NCI-H2227 treated with DMSO at 0.1 percent for 48 hours (cell line): ENCODE measurements at places on chromosomes 2 and 18.

DNA sequence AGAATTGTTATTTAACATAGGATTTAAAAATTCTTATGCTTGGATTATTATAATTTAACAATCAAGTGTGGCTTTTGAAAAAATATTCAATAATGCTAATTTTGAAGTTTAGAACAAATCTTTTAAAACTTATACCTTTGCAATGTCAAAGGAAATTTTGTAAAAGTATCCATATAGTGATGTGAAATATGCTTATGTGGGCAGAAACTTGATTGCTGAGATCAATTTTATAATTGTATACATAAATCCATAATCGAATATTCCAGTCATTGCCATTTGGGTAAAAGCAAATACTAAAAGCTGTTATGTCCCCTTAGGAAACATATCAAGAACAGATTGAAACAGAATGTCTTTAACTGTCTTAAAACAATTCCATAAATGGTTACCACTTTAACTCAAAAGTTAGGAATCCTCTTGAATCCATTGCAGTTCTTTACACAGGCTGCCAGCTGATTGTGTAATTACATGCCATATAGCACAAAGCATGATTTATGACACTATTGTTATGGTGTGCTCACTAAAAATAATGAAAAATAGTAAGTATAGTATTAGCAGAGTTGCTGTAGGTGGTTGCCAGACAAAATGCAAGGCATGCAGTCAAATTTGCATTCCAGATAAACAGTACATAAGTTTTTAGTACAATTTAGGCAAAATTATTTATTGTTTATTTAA, 24.2 kb downstream of the PLCL1 start:
- peak; percentile 44 for DNase-seq

DNA sequence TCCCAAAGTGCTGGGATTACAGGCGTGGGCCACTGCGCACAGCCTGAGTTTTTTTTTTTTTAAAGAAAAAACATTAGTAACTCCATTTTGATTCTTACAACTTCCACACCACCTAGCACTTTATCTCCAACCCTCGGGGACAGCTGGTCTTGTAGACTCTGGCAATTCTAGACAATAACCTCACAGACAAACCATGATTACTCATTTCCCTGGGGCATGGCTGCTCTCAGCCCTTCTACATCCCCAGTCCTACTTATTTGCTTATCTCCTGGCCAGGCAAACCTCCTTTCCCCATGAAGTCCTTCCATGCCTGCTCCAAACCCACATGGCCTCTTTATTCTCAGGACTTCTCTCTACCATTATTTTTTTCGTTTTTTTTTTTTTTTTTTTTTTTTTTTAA, 91.1 kb downstream of the ACTR3 start:
- DNase-seq: no peak

- DNase-seq: no peak
Measured at GRCh38 chr18:43934322-43934721, 657.0 kb upstream of the SYT4 start.

- DNase-seq: no peak
Measured at GRCh38 chr2:64839844-64840243, 149.4 kb upstream of the SLC1A4 start.

DNA sequence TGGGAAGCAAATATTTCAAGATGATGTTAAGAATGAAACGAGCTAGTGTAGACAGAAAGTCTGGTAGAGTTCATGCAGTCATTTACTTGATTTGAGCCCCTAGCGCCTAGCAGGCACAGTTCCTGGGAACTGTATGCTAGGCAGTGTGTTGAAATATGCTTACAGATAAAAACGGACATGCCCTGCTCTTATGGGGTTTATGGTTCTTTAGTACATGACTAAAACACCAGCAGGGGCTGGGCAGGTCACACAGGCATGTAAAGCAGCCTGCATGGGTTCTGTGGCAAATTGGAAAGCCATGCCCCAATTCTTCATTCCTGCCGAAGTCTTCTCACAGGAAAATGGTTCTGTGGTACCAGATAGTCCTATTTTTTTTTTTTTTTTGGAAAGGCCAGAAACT, 27.3 kb upstream of the MGAT5 start:
- DNase-seq: no peak

DNA sequence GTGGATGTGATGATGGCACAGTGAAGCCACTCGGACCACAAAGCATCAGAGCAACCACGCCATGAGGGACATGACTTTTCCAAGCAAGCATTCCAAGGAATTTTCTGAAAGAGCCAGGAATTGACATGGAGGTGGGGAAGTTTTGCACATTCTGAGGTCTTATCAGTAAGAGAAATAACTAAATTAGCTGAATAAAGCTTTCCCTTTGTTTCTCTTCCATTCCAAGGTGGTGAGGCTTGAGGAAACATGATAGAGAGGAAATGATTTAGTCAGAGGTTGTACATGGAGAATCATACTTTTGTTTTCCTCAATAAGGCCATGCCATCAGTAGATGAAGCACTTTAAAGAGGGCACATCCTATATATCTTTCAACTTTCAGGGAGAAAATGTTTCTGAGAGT, 115.7 kb upstream of the MMADHC start:
- no peak for DNase-seq

GRCh38 chr2:234558642-234559041, 61.8 kb upstream of the ARL4C start:
- no peak for DNase-seq

- no peak for DNase-seq
Measured at GRCh38 chr2:220192994-220193753, 565.7 kb downstream of the SLC4A3 start.

- DNase-seq: no peak
Measured at GRCh38 chr18:5073026-5073944, 123.8 kb downstream of the AKAIN1 start.

GRCh38 chr2:159882130-159882745, 84.2 kb upstream of the CD302 start:
- DNase-seq: peak; percentile 76

- DNase-seq: no peak
Measured at GRCh38 chr2:119371111-119371510, 4.3 kb downstream of the DBI start.

DNA sequence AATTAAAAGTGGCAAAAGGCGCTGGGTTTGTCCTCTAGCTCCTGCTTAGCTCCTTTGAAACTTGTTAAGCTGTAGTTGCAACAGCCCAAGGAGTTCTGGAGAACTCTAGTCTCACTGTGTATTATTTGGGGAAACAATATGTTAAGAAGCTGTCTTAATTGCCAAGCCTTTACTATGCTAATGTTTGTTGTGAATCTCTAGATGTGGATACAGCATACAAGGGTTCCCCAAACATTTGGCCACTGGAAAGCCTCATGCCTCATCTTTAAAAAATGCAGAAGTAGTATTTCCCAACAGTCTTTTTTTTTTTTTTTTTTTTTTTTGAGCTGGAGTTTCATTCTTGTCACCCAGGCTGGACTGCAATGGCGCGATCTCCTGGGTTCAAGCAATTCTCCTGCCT, 236.7 kb downstream of the PRKCE start:
- DNase-seq: no peak

GRCh38 chr2:237696461-237696860, 69.1 kb downstream of the LRRFIP1 start:
- DNase-seq: no peak

GRCh38 chr2:215241791-215242305, 70.0 kb upstream of the ATIC start:
- DNase-seq: no peak

- no peak for DNase-seq
Measured at GRCh38 chr2:8202132-8202531, 479.7 kb upstream of the ID2 start.

DNA sequence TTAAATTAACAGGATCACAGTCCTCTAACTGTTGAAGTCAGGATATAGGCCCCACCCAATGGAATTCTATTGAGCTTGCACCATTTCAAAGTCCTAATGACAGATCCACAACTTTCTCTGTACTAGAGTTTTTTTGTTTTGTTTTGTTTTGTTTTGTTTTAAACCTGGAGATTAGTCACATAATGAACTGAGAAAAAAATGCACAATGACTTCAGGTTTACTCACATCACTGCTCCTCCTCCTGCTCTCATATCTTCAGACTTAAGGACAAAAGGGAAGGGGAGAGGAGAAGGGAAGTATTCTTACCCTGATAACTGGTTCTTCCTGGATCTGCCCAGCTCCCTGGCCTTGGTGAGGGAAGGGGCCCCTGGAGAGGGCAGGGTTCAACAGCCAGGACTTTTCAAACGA, 208.2 kb upstream of the EPHA4 start:
- no peak for DNase-seq

GRCh38 chr2:18926631-18927524, 337.5 kb upstream of the NT5C1B start:
- no peak for DNase-seq

DNA sequence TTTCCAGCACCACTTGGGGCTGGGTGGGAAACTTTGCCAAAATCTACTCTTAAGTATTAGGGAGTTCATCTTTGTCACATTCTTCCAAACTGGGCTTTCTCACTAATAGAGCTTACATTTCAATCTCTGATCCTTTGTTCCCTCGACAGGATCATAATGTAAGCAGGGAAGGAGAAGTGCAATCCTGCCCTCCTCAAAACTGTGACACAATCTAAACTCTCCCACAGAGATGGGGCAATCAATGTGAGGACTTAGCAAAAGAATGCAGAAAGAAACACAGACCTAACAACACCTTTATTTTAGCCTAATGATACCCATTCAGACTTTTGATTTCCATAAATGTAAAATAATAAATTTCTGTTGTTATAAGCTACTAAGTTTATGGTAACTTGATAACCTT, 40.8 kb downstream of the DSEL start:
- no peak for DNase-seq

GRCh38 chr2:106584304-106584954, 97.3 kb downstream of the CD8B2 start:
- no peak for DNase-seq

DNA sequence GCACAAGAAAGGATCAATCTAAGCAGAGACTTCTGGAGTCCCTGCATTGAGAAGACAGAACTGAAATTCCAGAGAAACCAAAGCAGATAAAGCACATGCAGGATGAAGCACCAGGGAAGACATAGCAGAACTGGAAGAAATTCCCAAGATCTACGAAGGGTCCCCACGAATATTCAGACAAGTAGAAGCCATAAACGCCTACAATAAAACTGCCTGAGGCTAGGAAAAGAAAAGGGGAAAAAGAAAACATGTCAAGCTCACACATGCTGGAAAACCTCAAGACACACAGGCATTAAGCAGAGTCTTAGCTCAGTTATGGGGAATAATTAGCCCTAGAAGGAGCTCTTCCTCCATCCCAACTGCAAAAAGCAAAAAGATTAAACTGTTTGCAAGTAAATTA, 171.2 kb downstream of the NBAS start:
- DNase-seq: no peak

DNA sequence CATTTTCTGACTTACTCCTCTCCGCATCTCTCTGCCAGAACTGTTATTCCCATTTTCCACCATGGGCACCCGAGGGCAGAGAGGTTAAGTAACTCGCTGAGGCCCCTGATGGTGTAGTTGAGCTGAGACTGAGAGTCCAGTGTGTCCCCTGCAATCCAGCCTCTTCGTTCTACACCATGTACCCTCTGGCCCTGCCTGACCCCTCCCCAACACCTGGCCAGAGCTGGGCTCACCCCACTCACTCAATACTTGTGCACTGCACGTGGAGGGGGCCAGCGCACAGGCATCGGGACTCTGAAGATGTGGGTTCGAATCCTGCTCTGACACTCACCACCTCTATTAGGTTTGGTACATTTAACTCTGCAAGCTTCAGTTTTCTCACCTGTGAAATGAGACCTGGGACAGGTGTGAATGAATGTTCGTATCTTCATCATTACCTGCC, 24.3 kb upstream of the FOSL2 start:
- no peak for DNase-seq

- DNase-seq: peak; percentile 90
Measured at GRCh38 chr2:202871300-202872141, at the start of gene ICA1L. TSS of gene ICA1L (minus strand) at chr2:202871766. CDS start at chr2:202829009, 42,757 bp downstream.

GRCh38 chr2:106106622-106107508, 87.2 kb downstream of the UXS1 start:
- no peak for DNase-seq

DNA sequence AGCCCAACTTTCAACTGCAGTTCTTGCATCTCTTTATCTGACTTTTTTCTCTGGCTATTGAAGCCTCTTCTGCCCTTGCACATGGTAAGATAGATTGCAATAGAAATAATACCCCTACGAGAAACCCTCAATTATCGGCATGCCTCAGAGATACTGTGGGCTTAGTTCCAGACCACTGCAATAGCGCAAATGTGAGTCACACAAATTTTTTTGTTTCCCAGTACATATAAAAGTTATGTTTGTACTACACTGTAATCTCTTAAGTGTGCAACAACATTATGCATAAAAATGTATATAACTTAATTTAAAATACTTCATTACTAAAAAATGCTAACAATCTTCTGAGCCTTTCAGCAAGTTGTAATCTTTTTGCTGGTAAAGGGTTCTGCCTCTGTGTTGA, 124.7 kb downstream of the PDE1A start:
- DNase-seq: peak; percentile 84

DNA sequence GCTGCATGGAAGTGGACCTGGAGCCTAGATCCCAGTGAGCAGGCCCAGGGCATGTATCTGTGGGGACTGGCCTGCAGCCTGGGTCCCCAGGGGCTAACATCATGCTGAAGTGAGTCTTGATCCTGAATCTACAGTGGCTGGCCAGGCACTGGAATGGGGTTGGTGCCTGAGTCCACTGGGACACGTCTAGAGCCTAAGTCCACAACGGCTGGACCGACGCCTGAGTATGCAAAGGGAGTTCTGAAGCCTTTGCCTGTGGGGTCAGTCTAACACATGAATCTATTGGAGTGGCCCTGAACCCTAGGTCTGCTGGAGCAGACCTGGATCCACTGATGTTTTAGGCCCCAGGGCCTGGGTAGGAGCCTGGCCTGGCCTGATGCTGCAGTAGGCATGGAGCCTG, 665.5 kb downstream of the DCDC2C start:
- DNase-seq: no peak

- DNase-seq: no peak
Measured at GRCh38 chr18:63879709-63880108, 7.8 kb upstream of the SERPINB2 start.

GRCh38 chr18:76970770-76971559, 148.6 kb downstream of the ZNF236 start:
- no peak for DNase-seq

DNA sequence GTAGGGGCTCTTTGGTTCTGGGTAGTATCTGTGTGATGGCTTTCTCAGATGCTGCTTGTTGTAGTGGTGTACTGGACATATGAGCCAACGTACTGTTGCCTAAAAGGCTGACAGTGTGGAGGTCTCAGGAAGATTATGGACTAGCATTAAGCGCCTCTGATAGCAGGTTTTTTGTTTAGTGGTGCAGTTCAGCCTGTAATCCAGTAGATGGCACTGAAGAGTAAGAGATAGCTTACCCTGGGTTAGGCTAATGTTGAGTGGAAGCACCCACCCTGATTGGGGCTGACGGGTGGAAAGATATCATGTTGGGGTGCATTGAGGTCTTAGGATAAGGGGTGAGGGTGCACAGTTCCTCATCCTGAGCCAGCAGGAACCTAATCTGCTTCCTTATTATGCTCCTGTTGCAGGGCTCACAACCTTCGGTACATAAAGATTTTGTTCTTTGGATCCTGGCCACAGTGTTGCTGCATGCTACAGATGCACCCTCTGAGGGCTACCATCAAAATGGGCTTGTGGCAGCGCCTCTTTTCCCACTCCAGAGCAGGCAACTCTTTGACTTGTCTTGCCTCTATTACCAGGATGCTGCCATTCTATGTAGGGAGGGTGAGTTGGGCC, 79.6 kb downstream of the MSTN start:
- no peak for DNase-seq
